ENCODE measurements at places on chromosomes 3 and 15.

GRCh38 chr3:11558411-11558903, 85.3 kb downstream of the VGLL4 start:
- no peak for DNase-seq

- peak; percentile 30 for DNase-seq
These were observed 55.8 kb downstream of the ABTB1 start for GRCh38 chr3:127728417-127729015.

DNA sequence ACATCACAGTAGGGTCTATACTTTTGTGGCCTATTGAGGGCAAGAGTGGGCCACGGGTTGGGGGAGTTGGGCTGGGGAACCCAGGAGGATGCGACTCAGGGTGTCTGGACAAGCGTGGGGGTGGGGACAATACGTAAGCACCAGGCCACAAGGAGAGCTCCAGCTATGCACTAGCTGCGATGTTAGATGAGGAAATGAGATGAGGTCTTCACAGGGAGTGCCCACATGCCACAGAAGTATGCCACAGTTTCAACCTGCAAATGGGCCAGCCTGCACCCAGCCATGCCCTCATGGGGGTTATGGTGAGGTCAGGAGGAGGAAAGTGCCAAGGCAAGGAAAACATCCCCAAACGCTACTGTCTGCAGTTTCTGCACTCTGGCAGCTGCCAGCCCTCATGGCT, 30.5 kb downstream of the CACNA2D2 start:
- DNase-seq, result no peak

DNA sequence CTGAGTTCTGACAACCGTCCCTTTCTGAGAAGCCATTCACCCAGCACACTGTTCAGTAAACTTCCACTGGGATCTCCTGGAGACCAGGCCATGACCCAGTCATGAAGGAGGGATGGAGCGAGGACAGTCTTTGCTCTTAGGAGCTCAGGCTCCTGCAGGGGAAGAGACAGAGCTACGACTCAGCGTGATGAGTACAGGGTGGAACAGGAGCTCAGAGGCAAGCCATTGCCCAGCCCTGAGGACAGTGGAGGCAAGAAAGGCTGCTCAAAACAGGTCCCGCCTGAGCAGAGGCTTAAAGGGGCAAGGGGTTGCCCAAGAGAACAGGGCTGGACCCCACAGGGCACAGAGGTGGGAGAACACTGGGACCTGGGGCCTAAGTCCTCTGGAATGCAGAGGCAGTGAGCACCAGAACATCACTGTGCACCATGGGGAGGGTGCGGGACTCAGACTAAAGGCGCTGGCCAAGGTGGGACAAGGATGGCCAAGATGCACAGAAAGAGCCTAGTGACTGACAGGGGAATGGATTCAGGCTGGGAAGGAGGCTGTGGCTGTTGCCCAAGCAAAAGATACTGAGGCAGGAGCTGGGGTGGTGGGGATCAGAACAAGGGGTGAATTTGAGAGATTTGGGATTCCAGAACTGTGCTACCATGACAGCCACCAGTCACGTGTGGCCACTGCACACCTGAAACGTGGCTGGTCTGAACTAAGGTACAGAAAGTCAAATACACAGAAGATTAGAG, 25.8 kb downstream of the TMEM43 start:
- no peak for DNase-seq

GRCh38 chr3:125594125-125594524, 1.2 kb downstream of the OSBPL11 start:
- no peak for DNase-seq

DNA sequence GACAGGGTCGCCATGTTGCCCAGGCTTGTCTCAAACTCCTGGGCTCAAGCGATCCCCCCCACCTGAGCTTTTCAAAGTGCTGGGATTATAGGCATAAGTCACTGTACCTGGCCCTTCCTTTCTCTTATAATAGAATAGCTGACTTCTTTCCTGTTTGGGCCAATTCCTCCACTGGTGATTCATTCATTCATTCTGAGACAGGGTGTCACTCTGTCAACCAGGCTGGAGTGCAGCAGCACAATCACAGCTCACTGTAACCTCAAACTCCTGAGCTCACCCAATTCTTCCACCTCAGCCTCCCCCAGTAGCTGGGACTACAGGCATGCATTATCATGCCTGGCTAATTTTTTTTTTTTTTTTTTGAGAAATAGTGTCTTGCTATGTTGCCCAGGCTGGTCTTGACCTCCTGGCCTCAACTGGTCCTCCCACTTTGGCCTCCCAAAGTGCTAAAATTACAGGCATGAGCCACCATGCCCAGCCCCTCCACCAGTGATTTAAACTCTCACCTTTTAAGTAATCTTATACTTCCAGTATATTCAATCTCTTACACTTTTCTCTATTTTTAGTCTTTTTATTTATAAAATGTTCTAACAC, 20.9 kb downstream of the GNB4 start:
- DNase-seq, result no peak

GRCh38 chr15:51380999-51381806, 39.7 kb downstream of the GLDN start:
- DNase-seq, result peak; percentile 80

GRCh38 chr15:45812200-45812599, 177.4 kb downstream of the SQOR start:
- DNase-seq, result no peak
